ENCODE measurements at places on chromosomes 6 and 20. TPM values are rescaled to one million over a fixed set of nuclear protein-coding genes. Genes with fewer than 3 reads are reported as not detected.

Gene SRC
- total RNA-seq = 25.6 TPM

Gene LY6G6C
- total RNA-seq = not detected

Gene APOM
- total RNA-seq = 1.3 TPM

Gene GLP1R
- total RNA-seq = 0.33 TPM

Gene RNF182
- total RNA-seq = 0.80 TPM

Gene ID1
- 156 TPM for total RNA-seq

- H3K4me3 ChIP-seq = no peak overlapping the region
- H3K27ac ChIP-seq = peak overlapping the region; percentile 84
- H3K4me1 ChIP-seq = no peaks in the 10 kb centered on the region
- H3K36me3 ChIP-seq = no peaks in the 10 kb centered on the region
Observed at GRCh38 chr6:33732817-33733708, 13.6 kb downstream of the IP6K3 start.

DNA sequence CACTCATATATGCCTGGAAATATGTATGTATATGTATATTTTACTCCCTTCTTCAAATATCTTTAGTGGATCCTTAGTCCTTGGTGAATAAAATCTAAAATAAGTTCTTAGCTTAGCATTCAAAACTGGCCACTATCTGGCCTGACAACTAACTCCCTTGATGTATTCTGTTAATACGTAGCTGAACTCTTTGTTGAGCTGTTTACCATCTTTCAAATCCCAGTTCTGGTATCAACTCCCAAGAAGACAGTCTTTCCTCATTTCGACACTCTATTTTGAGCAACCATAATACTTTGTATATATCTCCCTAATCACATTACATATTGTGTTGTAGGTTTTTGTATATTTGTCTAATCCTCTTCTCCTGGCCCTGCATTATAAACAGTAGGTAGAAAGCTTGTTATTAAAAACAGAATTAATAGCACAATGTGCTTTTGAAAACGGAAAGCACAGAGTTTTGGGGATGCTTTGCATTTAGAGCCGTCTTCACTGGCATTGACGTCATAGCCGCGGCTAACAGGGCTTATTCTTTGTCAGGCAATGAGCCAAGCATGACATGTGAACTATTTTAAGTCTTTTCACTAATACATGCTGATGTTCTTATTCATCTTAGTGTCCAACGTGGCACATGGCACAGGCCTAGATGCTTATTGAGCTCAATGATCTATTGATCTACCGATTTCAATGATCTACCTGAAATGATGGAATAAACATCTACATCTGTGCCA is 47.2 kb upstream of the CCN2 start:
- H3K4me1 ChIP-seq = no peaks in the 10 kb centered on the region
- no peak for DNase-seq
- no peaks in the 10 kb centered on the region for H3K27me3 ChIP-seq
- H3K4me3 ChIP-seq = no peak overlapping the region
- no peaks in the 10 kb centered on the region for H3K36me3 ChIP-seq

DNA sequence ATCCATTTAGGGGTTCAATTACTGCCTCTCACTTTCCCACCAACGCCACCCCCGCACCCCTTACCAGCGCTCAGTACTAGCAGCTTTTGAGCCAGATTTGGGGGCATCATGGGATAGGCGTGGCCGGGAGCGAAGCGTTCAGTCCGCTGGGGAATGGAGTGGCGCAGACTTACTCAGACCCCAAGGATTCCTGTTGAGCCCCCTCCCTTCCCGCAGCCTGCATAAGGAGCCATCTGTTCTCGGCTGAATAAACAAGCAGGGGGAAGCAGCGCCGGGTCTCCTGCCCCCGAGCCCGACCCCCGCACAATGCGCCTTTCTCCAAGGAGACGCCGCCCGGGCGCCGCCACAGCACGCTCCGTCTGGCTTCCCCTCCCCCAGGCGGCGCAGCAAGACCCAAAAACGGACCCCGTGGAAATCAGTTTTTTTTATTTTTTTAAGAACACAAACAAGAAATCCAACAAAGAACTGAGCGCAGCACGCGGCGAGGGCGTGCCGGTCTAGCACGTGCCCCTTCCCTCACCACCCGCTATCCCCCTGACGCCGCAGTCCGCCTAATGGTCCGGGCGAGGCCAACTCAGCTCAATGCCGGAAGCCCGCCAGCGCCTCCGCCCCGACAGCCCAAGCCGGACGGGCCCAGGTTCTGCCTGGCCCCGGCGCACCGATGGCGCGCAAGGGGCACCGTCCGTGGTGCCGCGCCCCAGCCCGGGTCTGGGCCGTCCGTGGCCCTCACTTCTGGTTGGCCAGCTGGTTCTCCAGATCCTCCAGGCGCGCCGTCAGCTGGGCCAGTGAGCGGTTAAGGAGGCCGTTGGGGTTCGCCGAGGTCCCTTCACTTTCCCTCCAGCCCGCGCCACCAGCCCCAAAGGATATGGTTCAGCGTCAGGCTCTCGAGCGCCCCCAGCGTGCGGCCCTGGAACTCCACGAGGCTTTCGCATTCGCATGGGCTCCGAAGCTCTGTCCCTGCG is 13.3 kb upstream of the RBPJL start:
- H3K27ac ChIP-seq = peak overlapping the region; percentile 45
- H3K36me3 ChIP-seq = no peaks in the 10 kb centered on the region
- no peaks in the 10 kb centered on the region for H3K4me1 ChIP-seq

DNA sequence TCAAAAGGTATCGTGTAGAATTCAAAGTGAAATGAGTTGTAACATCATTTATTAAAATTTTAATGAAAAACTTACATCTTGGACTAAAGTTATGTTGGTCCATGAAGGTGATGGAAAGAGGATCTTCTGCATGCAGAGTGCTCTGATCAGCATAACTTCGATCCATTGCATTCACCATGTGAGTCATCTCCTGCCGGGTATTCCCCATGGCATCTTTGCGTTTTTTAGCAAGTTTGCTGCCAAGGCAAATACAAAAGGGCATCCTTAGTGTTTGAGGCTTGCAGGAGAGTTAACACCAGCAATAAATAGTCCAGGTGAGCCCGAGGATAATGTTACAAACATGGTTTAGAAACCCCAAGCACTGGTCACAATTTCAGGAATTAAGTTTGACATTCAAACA is 104.2 kb upstream of the THEMIS start:
- no peak for DNase-seq
- no peaks in the 10 kb centered on the region for H3K4me1 ChIP-seq
- H3K36me3 ChIP-seq = no peaks in the 10 kb centered on the region
- H3K4me3 ChIP-seq = no peak overlapping the region
- H3K27ac ChIP-seq = no peak overlapping the region

DNA sequence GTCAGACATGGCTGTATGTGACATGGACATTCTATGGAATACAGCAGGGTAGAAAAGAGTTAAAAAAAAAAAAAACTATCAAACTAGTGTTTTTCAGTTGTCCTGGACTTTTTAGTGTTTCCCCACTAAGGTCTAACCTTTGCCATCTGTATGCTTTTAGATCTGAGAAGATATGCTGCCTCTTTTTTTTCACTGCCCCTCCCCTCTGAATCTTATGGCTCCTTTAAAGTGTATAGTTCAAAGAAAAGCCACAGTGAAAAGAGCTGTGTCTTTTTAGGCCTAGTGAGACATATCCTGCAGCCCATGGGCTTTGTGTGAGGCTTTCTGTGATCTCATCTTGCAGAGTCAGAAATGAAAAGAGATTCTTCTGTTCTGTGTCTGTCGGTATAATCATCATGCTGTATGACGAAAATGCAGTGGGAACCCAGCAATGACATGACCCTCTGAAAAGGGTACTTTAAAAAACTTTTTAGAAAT is 29.3 kb downstream of the ADGRG6 start:
- H3K36me3 ChIP-seq = no peaks in the 10 kb centered on the region
- no peak overlapping the region for H3K4me3 ChIP-seq
- no peak for DNase-seq
- H3K27ac ChIP-seq = no peak overlapping the region
- H3K27me3 ChIP-seq = no peaks in the 10 kb centered on the region

- no peak overlapping the region for H3K4me3 ChIP-seq
- DNase-seq = no peak
- H3K4me1 ChIP-seq = no peaks in the 10 kb centered on the region
- H3K36me3 ChIP-seq = no peaks in the 10 kb centered on the region
- no peaks in the 10 kb centered on the region for H3K27me3 ChIP-seq
- peak overlapping the region; percentile 41 for H3K27ac ChIP-seq
Observed at GRCh38 chr6:55917751-55918415, 42.5 kb upstream of the BMP5 start.

DNA sequence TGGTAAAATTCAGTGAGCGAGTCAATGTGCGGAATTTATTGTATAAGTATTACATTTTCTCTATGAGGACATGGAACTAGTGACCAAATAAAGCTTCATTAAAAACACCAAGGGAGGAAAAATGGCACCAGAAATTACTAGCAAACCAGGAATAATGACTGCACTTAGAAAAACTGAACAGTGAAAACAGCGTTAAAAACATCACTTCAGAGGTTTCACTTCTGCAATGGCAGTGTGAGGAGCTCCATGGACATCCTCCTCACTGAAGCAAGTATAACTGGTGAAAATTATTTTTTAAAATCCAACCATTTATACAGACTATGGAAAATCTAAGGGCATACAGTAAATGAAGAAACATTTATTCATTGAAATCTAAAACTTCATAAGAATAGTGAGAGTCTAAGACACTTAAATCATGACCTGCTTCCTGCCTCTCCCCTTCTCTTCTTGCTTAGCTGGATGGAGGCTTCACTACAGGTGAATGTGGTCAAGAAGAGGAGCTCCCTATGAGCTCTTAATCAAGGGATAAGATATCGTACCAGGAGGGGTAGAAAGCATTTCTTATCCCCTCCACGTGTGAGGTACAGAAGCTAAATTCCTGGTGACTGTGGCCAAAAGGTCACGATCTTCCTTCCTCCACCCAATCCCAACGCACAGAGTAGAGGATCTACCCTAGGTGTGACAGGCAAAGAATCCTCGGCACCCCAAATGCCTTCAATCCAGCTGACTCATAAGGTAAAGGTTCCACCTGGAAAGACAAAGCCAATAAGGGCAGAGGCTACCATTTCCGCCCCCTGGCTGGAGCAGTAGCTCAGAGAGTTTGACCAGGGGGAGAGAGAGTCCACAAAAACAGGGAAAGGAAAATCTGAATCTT is 12.3 kb upstream of the ASF1A start:
- no peak overlapping the region for H3K4me3 ChIP-seq
- H3K36me3 ChIP-seq = no peaks in the 10 kb centered on the region
- no peak for DNase-seq
- H3K4me1 ChIP-seq = no peaks in the 10 kb centered on the region

GRCh38 chr6:43060034-43060754 is 763 bp downstream of the KLC4 start:
- DNase-seq = no peak
- no peaks in the 10 kb centered on the region for H3K27me3 ChIP-seq
- peak overlapping the region; percentile 90 for H3K4me3 ChIP-seq
- peaks cover 5% of the 10 kb centered on the region for H3K4me1 ChIP-seq

DNA sequence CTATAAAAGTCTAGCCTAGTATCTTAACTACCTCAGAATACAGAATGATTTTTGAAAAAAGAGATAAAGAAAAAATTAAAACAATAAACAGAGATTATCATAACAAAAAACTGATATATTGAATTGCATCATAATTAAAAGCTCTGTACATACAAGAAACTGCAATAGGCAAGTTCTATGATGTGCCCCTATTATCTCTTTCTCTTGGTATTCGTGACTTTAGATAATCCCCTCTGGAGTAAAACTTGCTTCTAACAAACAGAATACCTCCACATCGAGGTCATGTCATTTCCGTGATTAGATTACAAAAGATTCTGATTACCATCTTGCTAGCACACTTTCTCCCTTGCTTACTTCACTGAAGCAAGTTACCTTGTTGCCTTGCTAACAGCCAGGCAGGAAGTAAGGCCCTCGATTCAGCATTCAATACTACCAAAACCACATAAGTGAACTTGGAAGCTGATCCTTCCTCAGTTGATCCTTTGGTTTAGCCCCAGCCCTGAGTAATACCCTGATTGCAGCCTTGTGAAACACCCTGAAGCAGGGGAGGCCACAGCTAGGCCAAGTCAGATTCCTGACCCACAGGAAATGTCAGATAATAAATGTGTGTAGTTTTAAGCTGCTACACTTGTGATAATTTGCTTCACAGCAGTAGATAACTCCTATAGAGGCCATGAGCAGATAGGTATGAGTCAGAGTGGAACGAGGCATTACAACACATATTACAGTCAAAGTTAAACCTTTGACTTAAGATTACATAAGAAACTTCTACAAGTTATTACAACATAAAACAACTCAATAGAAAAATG is 53.7 kb upstream of the TMX4 start:
- no peak overlapping the region for H3K4me3 ChIP-seq
- no peaks in the 10 kb centered on the region for H3K27me3 ChIP-seq
- DNase-seq = no peak

DNA sequence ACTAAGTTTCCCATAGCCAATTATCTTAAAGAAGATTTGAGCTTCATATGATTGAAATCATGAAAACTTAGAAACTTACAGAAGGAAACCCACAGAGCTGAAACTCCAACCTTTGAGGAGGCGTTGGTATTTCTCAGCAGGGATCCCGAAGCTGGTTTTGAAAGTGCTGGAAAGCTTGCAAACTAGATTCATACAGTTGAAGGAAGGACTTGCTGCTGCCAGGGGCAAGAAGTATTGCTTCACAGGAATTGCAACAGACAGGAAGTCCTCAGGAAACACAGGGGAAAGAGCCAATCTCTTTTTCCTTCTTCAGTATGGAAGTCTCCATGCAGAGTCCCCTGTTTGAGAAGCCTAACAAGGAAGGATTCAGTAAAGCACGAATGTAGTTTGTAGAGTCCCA is 419.7 kb downstream of the CD109 start:
- H3K36me3 ChIP-seq = no peaks in the 10 kb centered on the region
- H3K4me3 ChIP-seq = no peak overlapping the region
- no peaks in the 10 kb centered on the region for H3K4me1 ChIP-seq

DNA sequence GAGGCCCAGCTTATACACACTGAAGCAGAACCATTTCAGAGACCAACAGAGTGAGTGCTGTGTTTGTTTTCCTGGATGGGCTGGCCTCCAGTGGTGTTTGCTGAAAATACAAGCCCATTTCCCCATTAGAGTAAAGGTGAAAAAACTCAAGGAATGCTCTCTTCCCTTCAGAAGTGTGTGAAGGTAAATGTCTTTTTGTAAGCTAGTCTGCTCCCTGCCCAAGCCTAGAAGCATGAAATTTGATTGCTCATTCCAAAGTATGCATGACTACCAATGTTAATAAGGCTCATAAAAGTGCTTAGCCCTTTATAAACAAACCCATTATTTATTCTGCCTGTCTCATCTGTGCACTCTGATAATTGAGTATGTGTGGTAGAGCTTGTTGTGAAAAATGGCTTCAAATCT is 59.1 kb downstream of the ADGRF1 start:
- no peaks in the 10 kb centered on the region for H3K4me1 ChIP-seq
- no peaks in the 10 kb centered on the region for H3K36me3 ChIP-seq
- H3K27ac ChIP-seq = no peak overlapping the region
- no peaks in the 10 kb centered on the region for H3K27me3 ChIP-seq

- H3K27me3 ChIP-seq = no peaks in the 10 kb centered on the region
- H3K27ac ChIP-seq = no peak overlapping the region
- H3K4me3 ChIP-seq = no peak overlapping the region
- H3K4me1 ChIP-seq = no peaks in the 10 kb centered on the region
Observed at GRCh38 chr20:44856442-44856841, 29.1 kb upstream of the YWHAB start.
